Activated CD8-positive, alpha-beta memory T cell treated with anti-CD3 and anti-CD28 coated beads for 1 hour (primary cell): ENCODE measurements at places on chromosomes 5 and 9.

- DNase-seq = no peak
Observed at GRCh38 chr9:116716438-116716837, 29.3 kb downstream of the TRIM32 start.

DNA sequence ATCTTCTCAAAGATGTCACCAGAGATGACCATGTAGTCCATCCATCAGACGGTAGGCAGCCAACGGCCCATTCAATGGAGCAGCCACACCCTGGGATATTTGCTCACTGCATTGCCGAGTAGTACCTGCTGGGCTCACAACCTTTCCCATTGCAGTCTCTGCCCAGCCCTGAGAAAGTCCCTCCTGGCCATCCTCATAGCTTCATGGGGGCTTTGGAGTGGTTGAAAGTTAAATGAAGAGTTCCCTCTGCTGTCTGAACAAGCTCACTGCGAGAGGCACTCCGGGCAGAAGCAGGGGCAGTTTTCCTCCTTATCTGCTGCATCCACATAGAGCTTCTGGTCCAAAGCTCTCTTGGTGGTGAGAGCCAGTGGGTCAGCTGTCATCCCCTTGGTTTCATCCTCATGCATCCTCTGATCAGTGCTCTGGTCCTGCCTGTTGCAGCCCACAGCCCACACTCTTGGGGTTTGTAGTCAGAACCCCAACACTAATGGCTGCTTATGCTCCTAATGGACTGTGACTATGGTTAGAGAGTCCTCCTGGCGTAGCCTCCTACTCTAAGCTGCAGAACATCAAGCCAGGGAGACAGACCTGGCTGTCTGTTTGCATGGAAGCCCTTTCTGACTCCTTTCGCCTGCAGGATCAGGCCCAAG is 23.3 kb downstream of the TNFSF8 start:
- DNase-seq = no peak

DNA sequence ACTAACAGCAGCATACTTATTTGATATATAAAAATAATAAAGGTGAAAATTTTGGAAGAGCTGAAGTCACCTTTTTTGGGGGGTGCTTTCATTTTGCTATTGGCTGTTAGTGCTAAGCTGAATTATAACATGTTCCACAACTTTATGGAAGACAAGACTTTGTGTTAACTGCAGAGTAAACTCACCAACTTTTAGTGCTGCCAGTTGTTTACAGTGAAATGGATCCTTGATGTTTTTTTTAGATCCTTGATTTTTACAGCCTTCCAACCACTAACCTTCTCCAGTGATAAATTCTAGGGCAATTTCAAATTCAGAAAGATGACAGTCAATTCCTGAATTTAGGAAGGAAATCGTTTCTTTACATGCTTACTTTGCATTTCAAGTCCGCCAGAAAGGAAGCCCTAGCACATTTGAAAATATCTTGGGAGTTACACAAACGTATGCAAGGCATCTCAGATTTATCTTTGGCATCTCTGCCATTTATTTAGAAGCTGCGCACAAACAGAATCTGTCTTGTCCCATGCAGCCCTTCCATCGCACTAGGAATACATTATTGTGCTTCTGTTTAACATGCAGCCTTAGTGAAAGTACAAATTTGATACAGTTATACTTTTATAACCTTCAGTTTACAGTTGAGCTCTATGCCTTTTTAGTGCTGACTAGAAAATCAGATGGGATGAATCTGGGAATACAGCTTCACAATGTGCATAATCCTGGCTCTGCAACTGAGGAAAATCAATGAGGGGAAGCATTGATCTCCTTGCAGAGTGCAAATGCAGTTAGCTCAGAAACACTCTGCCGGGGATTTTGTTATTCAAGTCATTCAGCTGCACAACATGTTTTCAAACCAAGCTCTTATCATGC is 142.4 kb upstream of the ZNF608 start:
- no peak for DNase-seq

GRCh38 chr5:127326431-127326830 is 35.8 kb downstream of the MEGF10 start:
- DNase-seq = no peak

DNA sequence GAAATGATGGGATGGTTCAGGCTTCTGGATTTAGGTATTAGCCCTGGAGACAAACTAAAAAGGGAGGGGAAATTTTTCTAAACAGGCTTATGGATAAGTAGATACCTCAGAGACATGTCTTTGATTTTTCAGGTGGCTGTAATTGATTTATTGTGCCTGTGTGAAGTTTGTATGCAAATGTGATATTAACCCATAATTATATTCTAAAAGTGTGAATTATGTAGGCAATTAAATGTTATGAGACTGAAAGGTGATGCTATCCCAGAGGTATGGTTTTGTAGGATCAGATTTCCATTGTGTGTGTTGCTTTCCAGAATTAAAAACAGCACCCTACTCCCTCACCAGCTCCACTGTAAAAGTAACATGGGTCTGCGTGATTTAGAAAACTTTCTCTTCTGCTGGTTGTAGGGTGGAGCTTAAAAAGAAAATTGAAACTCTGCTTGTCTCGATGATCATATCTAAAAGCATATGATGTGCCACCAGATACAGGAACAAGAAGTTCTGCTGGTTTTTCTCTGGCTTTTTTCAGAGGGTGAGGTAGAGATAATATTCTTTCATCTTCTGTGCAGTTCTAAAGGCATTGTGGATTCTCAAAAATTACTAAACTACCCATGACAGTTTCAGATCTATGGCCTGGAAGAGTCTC is 71.8 kb upstream of the TAF11L2 start:
- no peak for DNase-seq

DNA sequence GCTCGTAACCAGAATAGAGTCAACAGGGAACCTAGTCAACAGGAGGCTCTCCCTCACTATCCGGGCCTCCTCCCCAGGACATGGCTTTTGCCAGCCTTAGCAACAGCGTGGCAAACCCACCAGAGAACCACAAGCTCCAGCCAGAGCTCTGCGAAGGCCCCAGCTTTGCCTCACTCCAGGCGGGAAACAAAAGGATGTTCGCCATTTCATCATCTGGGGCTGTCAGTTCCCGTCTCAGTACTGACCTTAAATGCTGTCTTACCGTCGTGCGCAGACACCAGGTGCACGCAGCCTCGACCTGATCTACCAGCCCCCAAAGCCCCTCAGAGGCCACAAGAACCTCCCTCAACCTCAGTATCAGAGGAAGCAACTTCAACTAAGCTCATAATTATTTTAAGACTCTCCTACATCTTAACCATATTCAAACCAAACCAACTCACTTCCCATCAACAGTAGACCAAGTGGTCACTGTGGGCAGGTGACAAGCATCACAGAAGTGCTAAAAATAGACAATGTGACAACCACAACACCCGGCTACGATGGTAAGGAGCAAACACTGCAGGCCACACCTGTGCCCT is 71.4 kb downstream of the SEMA4D start:
- DNase-seq = no peak

- DNase-seq = no peak
Observed at GRCh38 chr5:54760182-54760935, 225.0 kb downstream of the ESM1 start.

- DNase-seq = no peak
Observed at GRCh38 chr5:81922854-81923279, 49.0 kb upstream of the ATG10 start.

- no peak for DNase-seq
Observed at GRCh38 chr5:33240558-33240957, 200.2 kb upstream of the TARS1 start.

GRCh38 chr9:130446101-130446861 is 1.5 kb downstream of the ASS1 start:
- DNase-seq = no peak

GRCh38 chr9:93136011-93136440 is 2.0 kb upstream of the NINJ1 start:
- no peak for DNase-seq

DNA sequence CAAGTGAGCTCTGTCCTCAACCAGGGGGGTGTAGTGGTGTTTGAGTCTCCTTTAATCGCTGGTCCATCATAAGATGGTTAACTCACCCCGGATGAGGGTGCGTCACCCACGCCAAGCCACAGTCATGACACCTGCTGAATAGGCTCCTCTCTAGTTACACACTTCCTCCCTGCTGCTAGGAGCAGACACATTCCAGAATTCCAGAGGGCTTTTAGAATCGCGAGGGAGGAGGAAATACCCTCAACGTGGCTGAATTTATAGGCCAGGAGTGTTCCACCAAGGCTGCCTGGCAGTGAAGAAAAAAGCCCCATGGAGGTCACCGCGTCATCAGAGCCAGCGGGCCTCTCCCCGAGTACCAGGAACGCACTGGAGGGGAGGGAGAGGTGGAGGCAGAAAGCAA is 5.1 kb downstream of the GLRX start:
- DNase-seq = no peak

- DNase-seq = no peak
Observed at GRCh38 chr5:169886033-169886432, 94.3 kb downstream of the INSYN2B start.

- no peak for DNase-seq
Observed at GRCh38 chr5:107043665-107044064, 627.1 kb downstream of the EFNA5 start.

GRCh38 chr5:10977011-10977410 is 216.0 kb upstream of the DAP start:
- DNase-seq = no peak

DNA sequence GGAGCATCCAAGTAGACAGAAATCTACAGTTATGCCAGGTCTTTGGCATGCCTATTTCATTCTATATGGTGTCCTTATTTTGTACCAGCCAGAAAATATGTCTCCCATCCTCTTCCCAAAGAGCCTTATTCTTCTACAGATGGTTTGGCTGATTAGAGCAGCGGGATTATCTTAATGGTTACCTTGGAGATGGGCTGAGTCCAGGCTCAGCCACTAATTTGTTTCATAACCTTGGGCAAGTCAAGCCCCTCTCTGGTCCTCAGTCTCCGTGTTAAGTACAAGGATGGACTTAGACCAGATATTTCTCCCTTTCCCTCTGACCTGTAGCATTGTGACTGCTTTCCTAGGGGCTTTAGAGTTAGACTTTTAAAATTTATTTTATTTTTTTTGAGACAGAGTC is 11.1 kb upstream of the GLE1 start:
- DNase-seq = no peak

DNA sequence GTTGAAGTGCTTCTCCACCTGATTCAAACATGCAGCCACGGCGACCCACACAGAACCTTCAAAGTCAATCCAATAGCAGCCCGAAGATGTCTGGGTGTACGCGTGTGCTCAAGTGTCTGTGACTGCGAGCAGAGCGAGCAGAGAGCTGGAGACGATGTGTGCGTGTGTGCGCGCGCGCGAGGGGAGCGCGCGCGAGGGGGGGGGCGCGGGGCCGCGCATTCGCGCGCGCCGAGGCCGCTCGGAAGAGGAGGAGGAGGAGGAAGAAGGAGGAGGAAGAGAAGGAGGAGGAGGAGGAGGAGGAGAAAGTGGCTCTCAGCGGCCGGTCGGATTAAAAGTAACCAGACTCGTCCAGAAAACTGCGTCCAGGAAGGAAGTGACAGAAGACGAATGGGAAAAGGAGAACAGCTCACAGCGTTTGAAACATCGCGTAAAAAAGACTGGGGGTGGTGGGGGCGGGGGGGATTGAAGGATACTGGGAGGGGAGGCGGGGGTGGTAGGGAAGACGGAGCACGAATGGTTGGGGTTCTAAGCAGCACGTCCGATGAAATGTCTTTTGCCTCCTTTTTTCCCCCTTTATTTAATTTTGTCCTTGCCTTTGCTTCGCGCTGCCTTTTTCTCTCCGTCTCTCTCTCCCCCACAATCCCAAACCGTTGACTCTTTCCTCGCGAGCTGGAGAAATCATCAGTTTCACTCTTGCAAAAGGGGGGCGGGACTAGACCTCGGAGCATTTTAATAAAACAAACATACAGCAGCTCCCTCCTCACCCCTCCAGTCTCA is at the start of gene MEF2C:
Gene MEF2C, minus strand, starts transcription at position 126 of the 777 bp plus-strand sequence. CDS start 59,396 bp downstream, outside the sequence.
- no peak for DNase-seq

GRCh38 chr9:114174876-114175771 is 19.8 kb downstream of the COL27A1 start:
- DNase-seq = no peak

GRCh38 chr9:83372957-83373356 is 165.2 kb downstream of the FRMD3 start:
- no peak for DNase-seq

GRCh38 chr5:131021646-131022045 is 143.4 kb downstream of the HINT1 start:
- DNase-seq = no peak

DNA sequence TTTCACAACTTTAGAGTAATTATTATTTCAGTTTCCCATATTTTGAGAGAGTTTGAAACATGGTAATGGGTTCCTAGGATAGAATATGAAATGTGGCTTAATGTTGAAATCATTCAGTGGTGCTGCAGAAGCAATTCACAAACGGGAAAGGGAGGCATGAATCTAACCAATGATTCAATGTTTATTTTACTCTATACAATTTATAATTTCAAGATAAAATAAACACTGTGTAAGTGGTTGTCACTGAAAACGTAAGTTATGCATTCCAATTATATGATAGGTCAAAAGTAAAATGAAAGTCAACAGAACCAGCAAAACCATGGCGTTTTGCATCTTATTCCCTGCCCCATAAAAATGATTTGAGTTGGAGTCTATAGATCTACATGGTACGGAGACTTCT is 1207.1 kb upstream of the CDH18 start:
- DNase-seq = no peak

- no peak for DNase-seq
Observed at GRCh38 chr9:97220894-97221477, 86.5 kb upstream of the CCDC180 start.

- no peak for DNase-seq
Observed at GRCh38 chr5:124634228-124634739, 112.2 kb downstream of the ZNF608 start.

- no peak for DNase-seq
Observed at GRCh38 chr5:133694181-133694831, 82.0 kb upstream of the FSTL4 start.

- DNase-seq = no peak
Observed at GRCh38 chr5:131289738-131290137, 25.9 kb downstream of the CDC42SE2 start.

- no peak for DNase-seq
Observed at GRCh38 chr9:133125941-133126696, 5.1 kb upstream of the RALGDS start.

DNA sequence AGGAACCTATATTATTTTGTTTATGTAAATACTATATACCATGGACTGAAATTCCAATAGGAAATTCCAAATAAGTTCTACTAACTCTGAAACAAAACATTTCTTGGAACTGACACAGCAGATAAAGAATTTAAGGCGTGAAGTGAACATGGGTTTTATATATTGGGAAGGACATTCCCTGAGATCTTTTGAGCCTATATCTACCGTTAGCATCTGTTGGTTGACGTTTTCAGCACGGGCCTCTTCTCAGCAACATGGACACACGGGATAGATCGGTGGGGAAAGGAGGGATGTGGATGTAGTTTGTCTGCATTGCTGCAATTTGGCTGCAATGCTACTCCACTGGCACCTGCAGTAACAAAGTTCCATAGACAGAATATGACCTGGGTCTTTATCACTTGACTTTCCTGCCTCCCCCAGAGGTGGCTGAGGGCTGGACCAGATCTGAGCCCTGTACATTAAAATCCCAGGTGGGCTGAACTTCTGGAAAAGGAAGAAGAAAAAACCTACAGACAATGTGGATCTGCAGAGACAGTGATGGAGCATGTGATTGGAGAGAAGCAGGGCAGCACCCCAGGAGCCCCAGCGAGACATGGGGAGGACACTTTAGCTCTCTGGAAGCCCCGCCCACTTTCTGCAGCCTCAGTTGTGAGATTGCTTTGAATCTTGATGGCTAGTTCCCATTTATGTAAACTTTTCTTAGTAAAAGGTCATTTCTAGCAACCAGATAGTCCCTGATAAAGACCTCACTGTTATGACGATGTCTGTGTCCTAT is 91.2 kb upstream of the CPEB4 start:
- DNase-seq = no peak

GRCh38 chr9:75429531-75430475 is 341.5 kb downstream of the OSTF1 start:
- DNase-seq = no peak
